ENCODE measurements at places on chromosomes 7 and 10.

GRCh38 chr10:43398939-43399319 lies 10.1 kb downstream of the HNRNPF start:
- DNase-seq: no peak

GRCh38 chr10:70270952-70271351 lies 12.9 kb downstream of the NPFFR1 start:
- no peak for DNase-seq

GRCh38 chr7:55593172-55593514 lies 20.8 kb upstream of the VOPP1 start:
- DNase-seq: no peak

DNA sequence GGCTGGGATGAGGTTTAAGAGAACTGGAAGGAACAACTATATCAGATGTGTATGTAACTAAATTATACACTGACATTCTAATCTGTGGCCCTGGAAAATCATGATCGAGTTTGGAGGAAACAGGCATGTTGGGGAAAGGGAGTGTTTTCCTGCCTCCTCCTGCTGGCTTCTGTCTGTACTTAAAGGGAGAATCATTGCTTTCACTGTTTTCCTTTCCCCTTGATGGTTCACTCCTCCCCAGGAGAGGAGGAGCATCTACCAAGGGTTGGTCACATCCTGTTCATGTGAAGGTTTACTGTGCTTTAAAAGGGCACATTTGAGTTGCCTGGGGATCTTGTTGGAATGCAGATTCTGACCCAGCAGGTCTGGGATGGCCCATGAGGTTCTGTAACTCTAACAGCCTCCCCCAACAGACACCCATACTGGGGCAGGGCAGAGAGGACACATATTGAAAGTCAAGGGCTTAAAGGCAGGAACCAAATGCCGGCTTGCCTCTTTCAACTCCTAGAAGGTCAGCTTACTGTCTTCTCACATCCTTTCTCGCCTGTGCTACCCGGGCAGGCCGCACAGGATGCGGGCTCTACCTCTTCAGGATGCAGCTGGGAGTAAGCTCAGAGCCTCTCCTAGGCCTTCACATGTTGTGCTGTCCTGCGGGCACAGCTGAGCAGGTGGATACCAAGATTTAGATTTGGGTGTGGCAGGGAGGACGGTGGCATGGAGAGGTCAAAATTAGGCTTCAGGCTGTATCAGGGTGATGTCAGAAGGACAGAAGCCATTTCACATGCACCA lies 694.8 kb downstream of the KCNMA1 start:
- no peak for DNase-seq

GRCh38 chr10:24814568-24815313 lies 91.1 kb upstream of the ARHGAP21 start:
- DNase-seq: no peak

- no peak for DNase-seq
Observed at GRCh38 chr7:91375378-91375777, 111.1 kb downstream of the FZD1 start.

GRCh38 chr10:119059557-119059956 lies 21.1 kb downstream of the EIF3A start:
- DNase-seq: no peak

GRCh38 chr10:6516929-6517284 lies 63.2 kb downstream of the PRKCQ start:
- no peak for DNase-seq

DNA sequence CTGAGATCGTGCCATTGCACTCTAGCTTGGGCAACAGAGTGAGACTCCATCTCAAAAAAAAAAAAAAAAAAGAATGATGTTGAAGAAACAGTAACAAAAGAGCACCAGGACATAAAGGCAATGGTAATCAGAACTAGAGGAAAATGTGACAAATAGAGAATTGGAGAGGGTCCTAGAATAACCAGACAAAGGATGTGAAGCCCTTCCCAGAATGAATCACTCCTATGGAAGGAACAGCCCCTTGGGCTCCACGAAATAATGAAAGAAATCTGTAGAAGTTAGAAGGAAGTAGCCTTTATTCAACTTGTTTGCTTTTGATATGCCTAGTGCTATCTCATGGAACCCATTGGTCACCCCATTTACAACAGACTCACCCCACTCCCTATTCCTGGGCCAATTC lies 169.2 kb downstream of the SUGCT start:
- no peak for DNase-seq

- no peak for DNase-seq
Observed at GRCh38 chr7:16091701-16092310, 329.5 kb downstream of the CRPPA start.

- DNase-seq: no peak
Observed at GRCh38 chr7:17710312-17710711, 230.0 kb downstream of the SNX13 start.

DNA sequence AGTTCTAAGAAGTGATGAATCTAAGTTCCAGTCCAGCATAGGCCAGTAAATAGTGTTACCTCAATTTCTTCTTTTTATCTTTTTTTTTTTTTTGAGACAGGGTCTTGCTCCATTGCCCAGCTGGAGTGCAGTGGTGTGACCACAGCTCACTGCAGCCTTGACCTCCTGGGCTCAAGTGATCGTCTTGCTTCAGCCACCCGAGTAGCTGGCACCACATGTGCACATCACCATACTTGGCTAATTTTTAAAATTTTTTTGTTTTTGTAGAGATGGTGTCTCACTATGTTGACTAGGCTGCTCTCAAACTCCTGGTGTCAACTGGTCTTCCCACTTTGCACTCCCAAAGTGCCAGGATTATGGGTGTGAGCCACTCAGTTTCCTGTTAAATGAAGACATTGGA lies 126.6 kb upstream of the LYZL2 start:
- no peak for DNase-seq

GRCh38 chr10:77542710-77543259 lies 94.8 kb downstream of the KCNMA1 start:
- no peak for DNase-seq

DNA sequence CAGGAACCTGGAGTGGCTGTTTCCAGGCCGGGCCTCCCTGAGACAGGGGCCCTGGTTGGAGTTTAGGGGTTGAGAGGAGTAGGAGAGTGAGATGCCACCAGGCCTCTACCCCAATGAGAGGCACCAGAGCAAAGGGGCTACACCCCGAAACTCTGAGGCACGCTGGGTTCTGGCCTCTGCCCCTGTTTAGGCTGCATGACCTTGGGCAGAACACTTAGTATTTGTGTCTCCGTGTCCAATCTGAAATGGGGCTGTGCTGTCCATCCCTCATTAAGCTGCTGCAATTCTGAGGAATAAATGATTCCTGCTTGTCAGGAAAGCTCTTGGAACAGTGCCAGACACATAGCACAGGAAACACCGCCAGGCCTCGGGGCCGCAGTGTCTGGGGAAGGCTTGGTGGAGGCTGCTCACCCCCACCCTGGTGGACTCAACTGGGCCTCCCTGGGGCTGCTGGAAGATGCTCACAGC lies 40.5 kb upstream of the SAMD8 start:
- DNase-seq: no peak

DNA sequence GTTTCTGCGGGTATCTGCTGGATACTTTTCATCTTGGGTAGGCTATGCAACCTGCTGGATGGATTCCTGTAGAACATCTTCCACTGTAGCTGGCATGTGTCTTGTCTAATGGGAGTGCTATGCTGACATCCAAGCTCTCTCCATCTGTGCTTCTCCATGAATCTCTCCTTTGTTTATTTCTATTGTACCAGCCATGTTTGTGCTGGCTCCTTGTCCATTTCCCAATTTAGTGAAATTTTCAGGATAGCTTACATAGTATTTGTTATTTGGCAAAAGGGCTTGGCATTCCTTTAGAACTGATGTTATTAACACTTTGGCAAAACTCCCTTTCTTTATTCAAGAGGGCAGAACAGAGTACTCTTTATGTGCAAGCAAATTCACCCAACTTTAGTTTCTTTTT lies 198.0 kb downstream of the CSTF2T start:
- DNase-seq: no peak

DNA sequence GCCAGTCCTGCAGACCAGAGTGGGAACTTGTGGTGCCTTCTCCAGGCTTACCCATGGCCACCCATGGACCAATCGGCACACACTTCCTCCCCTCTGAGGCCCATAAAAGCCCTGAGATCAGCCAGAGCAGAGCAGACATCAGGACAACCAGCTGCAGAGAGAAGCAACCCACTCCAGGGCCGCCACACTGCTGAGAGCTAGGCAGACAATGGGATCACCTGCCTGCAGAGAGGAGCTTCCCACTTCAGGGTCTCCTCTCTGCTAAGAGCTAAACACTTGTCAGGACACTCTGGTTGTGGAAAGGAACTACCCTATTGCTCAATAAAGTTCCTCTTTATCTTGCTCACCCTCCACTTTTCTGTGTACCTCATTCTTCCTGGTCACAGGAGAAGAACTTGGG lies 34.0 kb downstream of the C7orf25 start:
- DNase-seq: no peak

DNA sequence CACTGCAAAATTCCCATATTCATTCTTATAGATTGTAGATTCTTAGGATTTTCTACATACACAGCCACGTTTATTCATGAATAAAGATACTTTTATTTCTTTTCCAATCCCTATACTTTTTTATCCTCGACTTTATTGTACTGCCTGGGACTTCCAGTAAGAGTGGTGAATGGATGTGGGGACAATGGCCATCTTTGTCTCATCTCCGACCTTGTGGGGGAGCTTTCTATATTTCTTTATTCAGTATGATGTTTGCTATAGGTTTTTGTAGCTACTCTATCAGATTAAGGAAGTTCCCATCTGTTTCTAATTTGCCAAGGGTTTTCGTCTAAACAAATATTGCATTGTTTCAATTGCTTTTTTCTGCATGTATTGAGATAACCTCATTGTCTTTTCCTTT lies 184.3 kb downstream of the FOXP2 start:
- no peak for DNase-seq

All from activated naive CD4-positive, alpha-beta T cell (primary cell).